ENCODE measurements at places on chromosomes 16 and 17.

- no peak for DNase-seq
Measured at GRCh38 chr17:66492080-66492479, 189.7 kb downstream of the PRKCA start.

GRCh38 chr17:49760932-49761558 is 2.9 kb downstream of the FAM117A start:
- DNase-seq: no peak

DNA sequence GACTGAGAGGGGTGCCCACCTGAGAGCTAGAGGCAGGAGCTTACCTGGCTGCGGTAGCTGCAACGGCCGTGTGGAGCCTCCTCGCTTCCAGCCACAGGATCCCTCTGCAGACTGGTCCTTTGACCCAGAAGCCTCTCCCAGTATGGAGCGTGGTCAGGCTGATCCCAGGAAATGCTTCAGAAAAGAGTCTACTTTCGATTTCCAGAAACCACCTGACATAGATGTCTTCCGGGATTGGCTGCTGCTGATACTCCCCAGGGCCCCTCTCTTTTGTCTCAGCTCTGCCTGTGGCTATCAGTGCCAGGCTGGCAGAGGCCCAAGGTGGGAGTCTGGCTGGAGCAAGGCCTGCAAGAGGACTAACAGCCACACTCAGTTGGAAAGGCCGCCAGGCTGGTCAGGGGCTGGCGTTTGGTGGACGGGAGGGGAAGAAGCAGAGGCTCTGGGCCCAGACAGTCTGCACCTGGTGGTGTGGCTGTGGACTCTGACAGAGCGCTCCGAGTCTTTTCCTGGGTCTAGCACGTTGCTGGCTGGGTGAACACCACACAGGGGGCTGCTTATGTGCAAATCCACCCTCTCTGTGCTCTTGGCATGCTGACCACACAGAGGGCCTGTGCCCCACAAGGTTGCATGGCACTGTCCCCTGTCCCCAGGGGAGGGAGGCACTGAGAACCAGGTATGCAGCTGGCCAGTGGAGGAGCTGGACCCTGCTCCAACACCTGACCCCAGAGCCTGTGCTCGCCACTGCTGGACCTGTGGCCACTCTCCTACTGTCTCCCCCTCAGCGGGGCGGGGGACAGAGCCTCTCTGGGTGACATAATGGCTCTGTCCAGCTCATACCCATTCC is at the start of gene LGALS3BP:
TSS of gene LGALS3BP (minus strand) at position 144 of the 844 bp plus-strand sequence. CDS start 2,732 bp downstream, outside the sequence.
- no peak for DNase-seq

DNA sequence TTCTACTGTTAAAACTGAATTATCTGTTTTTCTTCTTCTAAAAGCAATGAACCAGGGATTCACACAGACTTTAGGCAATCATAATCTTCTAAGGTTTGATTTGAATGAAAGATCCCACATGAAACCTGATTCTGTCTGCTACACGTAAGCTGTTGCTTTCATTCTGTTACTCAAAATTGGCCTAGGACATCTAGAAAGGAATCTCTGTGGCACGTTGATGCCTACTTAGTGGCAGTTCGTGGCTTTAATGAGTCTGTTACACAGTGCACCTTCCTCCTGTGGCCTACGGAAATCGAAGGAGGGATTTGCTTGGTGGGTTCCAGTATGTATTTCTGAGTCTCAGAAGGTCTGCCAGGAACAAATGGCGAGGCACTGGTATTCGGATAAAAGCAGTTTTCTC is 489.4 kb upstream of the HSBP1 start:
- DNase-seq: no peak

DNA sequence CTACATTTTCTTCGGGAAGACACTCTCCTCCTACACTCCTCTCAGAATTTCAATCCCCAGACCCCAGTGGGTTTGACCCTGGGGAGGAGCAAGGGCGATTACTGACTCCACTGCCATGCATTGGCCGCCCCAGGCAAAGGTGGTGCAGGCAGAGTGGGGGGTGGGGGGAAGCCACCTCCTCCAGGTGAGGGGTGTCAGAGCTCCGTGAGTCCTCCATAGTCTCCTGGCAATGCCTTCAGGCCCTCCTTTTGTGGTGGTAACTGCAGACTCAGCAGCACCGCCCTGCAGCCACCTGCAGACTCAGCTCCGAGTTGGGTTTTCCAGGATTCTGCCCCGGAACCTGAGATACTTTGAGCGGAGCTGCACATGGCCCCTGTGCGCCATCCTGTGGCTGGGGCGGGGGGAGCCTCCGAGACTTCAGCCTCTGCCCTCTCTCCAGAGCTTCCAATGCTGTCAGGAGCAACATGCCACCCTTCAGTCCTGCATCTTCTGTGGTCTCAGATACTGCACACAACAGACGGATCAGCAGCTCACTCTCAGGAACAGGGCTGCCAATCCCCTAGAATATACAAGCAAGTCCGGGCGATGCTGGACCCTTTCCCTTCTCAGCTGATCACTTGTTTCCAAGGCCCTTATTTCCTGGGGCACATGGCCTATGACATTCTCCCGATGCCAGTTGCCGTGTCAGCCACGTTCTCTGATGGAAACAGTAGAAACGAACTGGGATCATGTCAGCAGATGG is 2.4 kb upstream of the SLC47A2 start:
- DNase-seq: no peak

DNA sequence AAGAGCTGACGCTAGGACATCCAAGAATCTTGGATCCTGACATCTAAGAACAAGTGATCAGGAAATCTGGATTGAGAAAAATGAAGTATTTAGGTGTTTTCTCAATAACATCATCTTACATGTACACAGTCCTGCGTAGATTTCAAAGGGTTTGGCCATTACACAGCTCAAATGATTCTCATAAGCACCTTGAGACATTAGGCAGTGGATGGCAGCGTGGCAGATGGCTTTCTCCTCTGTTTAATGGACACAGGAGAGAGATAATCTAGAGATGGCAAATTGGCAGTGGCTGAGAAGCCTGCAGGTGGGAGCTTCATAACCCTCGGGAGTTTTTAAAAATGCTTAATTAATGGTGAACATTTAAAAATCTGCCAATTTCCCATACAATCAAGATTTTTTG is 137.5 kb downstream of the ZFHX3 start:
- DNase-seq: no peak

GRCh38 chr16:30658731-30659506 is 688 bp downstream of the FBRS start:
- DNase-seq: peak; percentile 80

DNA sequence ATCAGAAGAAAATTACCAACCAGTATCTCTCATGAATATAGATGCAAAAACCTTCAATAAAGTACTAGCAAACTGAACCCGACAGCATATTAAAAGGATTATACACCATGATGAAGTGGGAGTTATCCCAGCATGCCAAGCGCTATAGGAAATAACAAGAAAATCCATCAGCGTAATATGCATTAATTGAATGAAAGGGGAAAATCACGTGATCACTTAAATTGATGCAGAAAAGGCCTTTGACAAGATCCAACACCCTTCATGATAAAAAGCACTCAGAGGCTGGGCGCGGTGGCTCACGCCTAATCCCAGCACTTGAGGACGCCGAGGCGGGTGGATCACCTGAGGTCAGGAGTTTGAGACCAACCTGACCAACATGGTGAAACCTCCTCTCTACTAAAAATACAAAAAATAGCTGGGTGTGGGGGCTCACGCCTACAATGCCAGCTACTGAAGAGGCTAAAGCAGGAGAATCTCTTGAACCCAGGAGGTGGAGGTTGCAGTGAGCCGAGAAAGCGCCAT is 4.8 kb downstream of the CTRB2 start:
- DNase-seq: no peak

DNA sequence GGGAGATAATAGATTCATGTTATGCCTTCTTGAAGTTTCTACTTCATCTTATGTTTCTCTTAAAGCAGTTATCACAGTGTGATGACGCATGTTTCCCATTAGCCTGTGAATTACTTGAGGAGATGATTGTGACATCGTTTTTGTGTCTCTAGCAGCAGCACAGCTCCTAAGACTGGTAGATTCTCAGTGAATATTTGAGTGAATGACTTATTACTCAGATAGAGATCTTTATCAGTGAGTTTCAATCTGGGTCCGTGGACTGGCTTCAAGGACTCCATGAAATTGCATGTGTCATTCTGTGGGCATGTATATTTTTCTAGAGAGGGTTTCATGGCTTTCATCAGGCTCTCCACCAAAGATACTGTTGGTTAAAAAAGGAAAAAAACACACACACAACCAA is 29.9 kb downstream of the YPEL2 start:
- DNase-seq: no peak

GRCh38 chr16:89858973-89859614 is 14.3 kb upstream of the TCF25 start:
- DNase-seq: no peak

GRCh38 chr17:32174889-32175288 is 32.6 kb downstream of the RHOT1 start:
- no peak for DNase-seq

DNA sequence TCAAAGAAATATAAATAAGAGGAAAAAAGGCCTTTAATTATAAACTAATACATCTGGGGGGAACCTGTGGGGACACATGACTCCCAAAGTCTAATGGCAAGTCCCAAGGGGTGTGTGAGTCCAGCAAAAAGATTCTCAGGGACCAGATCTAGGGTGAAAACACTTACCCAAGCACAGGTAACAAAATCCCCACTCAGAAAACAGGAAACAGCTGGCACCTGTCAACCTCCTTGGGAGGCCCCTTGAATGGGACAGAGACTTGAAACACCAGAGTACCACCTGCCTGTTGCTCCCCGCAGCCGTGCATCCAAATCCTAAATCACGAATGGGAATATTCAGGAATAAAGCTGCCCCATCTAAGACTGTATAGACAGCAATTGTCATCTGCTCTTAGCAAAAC is 461.2 kb upstream of the CDH5 start:
- no peak for DNase-seq

DNA sequence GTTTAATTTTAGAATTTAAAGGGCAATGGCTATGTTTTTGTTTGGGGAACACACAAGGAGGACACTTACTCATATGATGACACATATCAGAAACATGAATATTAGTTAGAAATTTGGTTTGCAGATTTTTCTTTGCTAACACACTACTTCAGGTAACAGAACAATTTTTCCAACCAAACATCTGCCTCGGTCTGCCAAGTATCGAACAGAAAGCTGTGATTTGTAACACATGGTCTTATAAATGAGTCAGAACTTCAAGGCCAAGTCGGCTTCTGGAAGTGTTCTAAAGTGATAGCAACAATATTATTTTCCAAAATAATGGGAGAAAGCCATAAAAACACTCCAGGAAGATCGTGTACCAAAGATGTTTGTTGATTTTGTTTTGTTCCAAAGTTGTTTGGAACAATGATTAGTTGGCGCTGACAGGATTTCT is 75.9 kb upstream of the PMFBP1 start:
- no peak for DNase-seq

DNA sequence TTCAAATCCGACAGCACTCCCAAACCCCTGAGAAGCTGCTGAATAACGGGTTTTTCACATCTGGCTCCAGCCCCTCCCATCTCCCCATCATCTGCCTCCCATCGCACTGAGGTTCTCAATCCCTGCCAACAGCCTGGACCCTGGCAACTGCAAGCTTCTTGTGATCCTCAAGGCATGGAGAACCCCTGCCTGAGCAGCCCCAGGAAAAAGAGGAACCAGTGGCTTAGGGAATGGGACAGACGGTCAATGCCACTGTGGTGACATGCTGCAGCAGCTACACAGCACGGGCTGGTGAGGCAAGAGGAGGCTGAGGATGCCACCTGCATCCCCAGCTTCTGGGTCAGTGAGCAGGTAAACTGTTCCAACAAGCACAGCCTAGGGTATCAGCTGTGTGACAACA is 3.3 kb upstream of the MBTPS1 start:
- no peak for DNase-seq

DNA sequence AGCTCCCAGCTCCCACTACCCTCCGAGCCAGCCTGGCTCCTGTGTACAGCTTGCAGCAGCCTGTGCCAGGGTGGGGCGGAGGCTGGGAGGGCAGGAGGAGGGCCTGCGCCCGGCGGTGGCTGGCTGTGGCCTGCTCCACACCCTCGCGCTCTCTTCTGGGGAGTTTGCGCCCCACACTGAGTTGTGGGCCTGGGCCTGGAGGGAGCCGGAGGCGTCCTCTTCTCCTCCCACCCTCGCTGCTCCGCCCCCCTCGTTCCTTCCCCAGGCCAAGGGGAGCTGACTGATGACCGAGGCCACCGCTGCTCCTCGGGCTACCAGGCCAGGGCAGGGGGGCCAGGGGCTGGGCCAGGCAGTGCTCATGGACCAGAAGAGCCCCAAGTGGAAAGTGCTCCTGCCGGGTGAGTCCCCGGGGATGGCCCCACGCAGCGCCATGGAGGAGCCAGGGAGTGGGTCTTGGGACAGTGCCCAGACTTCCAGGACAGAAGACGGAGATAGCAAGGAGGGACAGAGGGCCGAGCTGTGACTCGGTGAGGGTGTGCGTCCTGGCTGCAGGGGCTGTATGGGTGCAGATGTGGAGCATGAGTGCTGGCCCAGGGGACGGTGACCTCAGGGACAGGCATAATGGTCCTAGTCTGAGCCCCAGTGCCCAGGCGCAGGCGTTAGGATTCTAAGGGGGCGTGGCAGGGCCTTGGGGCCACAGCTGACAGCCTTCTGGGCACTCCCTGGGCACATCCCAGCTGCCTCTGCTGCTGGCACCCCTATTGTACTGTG is 242.1 kb upstream of the GSE1 start:
- DNase-seq: no peak

DNA sequence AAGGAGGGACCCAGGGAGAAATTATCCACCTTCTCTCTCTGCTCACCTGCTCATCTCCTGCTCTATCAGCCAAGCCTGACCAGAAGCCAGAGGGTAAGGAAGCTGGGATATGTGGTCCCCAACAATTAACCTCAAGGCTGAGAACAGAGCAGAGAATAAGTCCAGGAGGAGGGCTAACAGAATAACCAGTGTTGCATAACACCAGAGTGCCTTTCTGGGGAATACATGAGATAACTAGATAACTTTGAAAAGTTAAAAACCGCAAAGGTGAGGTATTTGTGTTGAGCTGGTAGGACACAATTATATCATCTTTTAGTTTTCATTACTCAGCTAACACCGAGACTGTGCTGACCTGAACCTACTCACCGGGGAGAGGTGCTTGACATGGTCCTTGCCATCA is 180.8 kb downstream of the SALL1 start:
- no peak for DNase-seq

GRCh38 chr16:13926464-13926863 is 6.5 kb downstream of the ERCC4 start:
- no peak for DNase-seq

GRCh38 chr16:57144027-57144426 is 41.8 kb downstream of the PSME3IP1 start:
- DNase-seq: no peak

DNA sequence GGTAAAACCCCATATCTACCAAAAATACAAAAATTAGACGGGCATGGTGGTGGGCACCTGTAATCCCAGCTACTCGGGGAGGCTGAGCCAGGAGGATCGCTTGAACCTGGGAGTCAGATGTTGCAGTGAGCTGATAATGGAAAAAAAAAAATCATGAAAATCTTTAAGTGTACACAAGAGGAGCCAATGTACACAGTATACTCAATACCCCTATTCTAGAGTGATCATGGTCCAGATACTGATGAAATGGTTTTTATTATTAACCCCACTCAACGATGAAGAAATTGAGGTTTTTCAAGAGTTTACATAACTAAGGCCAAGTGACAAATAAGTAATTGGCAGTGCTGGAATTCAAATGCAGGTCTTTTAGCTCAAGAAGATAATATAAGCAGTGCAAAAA is 11.5 kb downstream of the HSD17B2 start:
- DNase-seq: no peak
